Caudate nucleus (tissue), 63 donors: ENCODE measurements at places on chromosomes 12 and 14.

DNA sequence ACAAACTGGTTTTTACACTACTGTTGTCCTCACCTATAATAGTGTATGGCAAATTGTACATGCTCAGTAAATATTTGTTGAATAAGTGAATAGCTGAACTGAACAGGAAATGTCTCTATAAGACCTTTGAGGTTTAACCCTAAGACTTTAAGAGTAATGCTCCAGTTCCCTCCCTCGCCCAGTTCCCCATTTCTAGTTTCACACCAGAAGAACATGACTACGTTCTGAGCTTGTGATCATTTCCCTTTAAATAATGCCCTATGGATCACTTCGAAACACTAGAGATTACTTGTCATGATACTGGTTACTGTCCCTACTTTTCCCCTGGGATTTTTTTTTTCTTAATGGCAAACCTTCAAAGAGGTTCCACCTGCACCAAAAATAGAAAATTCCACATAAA is 69.3 kb downstream of the PRKD1 start:
- no peak for DNase-seq

- no peak for DNase-seq
These were observed 9.9 kb downstream of the SOCS2 start for GRCh38 chr12:93582351-93582750.

DNA sequence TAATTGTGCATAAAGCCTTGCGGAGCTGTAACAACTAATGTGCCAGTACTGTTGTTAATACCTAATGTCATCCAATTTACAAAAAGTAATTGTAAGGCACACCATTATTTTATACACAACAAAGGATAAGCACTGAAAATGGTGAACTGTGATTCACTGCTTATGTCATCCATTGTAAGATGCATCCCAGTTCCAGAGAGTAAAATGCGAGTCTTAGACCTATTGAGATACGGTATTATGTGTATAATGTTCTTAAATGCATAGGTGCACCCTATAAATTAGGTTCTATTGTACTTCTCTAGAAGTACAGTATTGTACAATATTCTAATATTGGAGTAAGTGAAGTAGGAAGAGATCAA is 406 bp downstream of the PARP2 start:
- DNase-seq, result no peak

GRCh38 chr14:71497645-71498086 is 434.6 kb upstream of the RGS6 start:
- DNase-seq, result no peak

- DNase-seq, result no peak
These were observed 72.7 kb downstream of the SAMD4A start for GRCh38 chr14:54639611-54640010.

GRCh38 chr12:34215213-34215892 is 193.1 kb downstream of the ALG10 start:
- DNase-seq, result no peak

DNA sequence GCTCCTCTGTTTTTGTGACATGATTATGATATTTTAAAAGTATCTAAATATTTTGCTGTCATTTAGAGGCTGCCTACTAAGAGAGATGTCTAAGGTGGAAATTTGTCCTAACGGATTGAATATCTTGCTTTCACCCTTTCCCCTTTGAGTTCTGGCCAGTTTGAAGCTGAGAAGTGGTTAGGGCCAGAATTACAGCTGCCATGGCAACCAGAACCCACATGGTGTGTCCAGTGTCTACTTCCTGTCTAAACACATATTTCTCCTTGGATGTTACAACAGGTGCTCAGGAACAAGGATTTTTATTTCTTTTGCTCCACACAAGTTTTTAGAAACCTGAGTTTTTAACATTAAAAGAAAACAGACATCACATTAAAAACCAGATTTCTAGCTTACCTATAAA is 335.1 kb upstream of the OR4E1 start:
- DNase-seq, result no peak

DNA sequence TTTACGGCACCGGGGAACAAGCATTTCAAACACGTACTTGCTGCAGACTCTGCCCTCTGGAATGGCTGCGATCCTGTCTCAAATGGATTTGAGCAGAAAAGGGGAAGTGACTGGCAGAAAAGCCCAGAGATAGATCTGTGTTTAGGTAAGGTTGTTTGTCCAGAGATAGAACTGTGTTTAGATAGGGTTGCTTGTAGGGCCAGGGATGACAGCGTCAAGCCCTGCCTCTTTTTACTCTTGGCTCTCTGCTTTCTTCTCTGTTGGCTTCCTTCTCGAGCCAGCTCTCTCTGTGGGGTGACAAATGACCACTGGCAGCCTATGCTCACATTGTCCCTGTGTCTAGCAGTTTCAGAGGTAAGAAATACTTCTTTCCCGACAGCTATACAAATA is 11.4 kb downstream of the DGLUCY start:
- no peak for DNase-seq

DNA sequence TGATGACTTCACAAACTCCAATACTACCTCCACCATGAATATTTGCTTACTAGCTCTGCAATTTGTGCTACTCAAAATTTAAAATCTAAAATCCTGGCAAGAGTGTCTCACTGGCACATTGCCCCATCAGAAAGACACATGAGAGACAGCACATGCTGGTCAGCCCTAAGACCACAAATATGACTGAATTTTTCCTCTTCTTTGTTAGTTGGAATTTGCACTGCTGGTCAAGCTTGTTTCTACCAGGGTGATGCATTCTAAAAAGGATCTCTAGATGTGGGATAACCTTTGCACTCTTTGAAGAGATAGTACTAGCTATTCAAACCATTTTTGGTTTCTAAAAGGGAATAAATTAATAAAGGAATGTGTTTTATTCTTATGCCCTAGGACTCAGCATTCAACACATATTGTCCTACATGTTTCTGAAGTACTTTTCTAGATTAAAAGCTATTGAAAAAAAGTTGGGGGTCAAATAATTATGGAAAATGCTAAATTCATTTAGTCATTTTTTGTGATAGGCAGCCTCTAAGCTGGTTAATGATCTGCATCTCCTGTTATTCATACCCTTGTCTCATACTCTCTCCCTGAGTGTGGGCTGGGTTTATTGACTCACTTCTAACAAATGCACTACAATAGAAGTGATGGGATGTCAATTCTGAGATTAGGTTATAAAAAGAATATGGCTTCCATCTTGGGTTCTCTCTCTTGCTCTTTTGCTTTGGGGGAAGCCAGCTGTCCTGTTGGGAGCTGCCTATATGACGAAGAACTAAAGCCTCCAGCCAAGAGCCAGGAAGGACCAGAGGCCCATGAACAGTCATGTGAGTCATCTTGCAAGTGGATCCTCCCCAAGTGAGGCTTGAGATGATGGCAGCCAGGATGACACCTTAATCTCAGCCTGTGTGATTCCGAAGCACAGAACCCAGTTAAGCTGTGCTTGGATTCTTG is 211.5 kb upstream of the CRY1 start:
- DNase-seq, result no peak

DNA sequence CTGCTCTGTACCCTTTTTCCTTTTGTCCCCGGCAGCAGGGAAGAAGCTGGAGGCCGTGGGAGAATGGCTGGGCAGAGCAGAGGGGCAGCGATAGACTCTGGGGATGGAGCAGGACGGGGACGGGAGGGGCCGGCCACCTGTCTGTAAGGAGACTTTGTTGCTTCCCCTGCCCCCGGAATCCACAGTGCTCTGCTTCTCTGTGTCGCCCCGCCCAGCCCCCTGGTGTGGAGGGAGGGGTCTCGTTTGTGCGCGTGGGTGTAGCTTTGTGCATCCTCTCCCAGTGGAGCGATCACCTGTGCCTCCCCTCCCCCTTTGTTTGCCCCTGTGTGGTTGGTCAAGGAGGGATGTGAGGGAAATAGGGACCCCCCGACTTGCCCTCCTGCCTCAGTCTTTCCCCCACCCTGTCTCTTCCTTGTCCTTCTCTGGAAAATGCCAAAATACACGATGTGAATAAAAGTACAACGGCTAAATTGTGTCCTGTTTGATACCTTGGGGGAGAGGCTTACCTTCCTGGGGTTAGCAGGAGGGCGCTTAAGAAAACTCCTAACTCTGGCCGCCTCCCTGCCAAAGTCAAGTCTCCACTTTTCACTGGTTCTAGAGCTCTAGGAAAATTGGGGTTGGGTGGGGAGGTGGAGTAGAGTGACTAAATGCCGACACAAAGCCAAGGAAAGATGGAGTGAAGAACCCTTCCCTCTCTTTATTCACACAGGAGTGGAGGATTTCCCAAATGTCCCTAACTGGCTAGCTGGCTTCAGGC is 990 bp upstream of the TPI1 start:
- no peak for DNase-seq

DNA sequence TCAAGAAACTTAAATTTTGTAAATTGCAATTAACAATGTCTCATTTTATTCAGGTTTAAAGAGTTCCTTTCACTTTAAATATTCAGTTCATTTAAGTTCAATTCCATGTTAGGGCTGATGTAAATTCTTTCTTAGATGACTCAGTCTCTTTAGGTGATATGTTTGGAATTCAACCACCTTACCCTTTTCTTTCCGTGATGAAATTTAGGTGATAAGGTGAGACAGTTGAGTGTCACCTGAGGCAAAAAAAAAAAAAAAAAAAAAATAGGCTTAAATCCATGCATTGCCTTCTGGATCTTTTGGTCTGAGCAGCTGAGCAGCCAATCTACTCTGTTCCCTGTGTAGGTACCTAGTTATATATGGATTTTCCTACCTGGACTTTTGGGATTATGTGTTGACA is 299.5 kb downstream of the DAD1 start:
- DNase-seq, result no peak

DNA sequence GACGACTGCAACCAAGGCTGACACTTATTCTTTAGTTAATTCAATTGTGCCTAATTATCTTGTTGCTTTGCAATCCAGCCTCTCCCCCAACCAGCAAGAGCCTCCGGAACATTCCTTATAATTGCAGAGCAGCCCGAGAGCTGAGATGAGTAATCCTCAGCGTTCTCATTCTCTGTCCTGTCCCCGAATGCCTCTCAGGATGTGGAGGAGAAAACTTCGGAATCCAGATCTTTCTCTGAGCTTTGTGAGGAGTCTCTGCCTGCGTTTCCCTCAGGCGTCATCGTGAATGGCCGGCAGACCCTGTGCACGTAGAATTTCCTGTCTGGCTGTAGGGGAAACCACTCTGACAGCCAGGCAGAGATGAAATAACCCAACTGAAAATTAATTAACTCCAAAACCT is 160.5 kb upstream of the DIO3 start:
- no peak for DNase-seq

- DNase-seq, result no peak
These were observed 19.5 kb downstream of the TMED10 start for GRCh38 chr14:75156901-75157300.

- DNase-seq, result no peak
These were observed 5.0 kb upstream of the SLC25A47 start for GRCh38 chr14:100317912-100318808.

GRCh38 chr12:92394895-92395294 is 249.2 kb upstream of the BTG1 start:
- no peak for DNase-seq

DNA sequence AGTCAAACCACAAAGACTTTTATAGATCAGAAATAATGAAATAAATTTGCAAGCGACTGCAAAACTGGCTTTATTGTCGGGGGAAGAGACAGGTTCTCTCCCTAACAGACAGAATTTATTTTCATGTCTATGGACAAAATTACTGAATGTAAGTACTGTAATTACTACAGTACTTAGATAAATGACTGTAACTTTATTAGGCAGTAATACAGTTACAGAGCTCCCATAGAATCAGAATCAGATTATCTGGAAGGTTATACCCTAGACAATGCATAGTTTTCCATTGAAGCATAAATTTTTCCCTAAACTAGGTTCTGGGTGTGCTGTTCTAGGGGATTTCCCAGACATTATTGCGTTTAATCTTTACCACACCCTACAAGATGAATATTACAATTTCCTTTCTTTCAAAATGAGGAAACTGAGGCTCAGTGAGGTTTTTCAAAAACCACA is 114.2 kb downstream of the C12orf75 start:
- no peak for DNase-seq

DNA sequence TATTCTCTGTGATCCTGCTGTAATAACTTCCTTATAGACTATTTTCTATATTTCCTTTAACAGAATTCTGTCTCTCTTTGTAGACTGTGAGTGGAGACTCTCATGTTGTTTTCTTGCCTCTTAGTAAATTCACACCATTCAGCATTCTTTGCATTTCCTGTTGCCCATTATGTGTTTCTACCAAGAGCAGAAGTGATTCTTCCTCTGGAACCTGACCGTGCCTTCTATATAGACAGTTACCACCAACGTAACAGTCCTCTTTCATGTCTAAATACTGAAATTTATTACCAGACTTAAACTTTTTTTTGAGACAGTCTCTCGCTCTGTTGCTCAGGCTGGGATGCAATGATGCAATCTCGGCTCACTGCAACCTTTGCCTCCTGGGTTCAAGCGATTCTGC is 31.1 kb downstream of the METAP2 start:
- no peak for DNase-seq

- no peak for DNase-seq
These were observed 117.0 kb upstream of the CCDC198 start for GRCh38 chr14:57610631-57611030.

DNA sequence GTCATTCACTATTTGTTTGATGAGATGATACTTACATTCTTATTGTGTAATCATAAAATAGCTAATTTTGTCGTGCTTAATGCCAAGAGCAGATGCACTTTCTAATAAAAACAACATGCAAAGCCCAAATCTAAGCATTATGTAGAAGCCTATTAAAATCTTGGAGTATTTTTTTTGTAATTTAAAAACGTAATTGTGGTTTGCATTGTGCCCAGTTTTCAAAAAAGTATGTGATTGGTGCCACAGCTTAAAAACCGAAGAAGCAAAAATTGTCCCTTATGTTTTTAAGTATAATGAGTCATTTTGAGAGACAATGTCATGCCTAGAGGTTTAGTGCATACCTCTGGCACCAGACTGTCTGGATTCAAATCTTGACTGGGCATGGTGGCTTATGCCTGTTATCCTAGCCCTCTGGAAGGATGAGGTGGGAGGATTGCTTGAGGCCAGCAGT is 464.8 kb upstream of the RGS6 start:
- no peak for DNase-seq

DNA sequence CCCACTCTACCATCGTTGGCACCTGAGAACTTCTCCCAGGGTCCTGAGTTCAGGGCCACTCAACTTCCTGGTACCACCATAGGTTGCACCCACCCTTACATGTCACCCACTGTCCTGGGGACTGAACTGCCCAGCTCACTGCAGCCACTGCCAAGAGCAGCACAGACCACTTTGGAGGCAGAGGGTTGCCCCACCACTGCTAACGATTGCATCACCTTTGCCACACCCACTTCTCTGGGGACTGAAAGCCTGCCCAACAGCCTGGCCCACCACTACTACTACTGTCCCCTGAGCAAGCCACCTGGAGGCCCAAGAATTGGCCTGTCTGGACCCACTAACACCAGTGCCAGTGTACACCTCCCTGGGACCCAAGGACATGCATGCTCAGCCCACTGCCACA is 27.6 kb downstream of the CACNA2D4 start:
- DNase-seq, result no peak

- no peak for DNase-seq
These were observed 7.4 kb upstream of the ATG101 start for GRCh38 chr12:52062167-52063081.
